ENCODE measurements at places on chromosomes 5 and 9. TPM values are rescaled to one million over a fixed set of nuclear protein-coding genes. Genes with fewer than 3 reads are reported as not detected.

The ARHGEF37 gene
- 3.7 TPM for total RNA-seq

GRCh38 chr5:93141969-93142368, 439.1 kb downstream of the NR2F1-AS1 start:
- H3K36me3 ChIP-seq, result no peaks in the 10 kb centered on the region
- no peaks in the 10 kb centered on the region for H3K27me3 ChIP-seq
- DNase-seq, result no peak
- no peak overlapping the region for H3K4me3 ChIP-seq
- no peak overlapping the region for H3K27ac ChIP-seq
- H3K4me1 ChIP-seq, result no peaks in the 10 kb centered on the region

The LECT2 gene
- total RNA-seq, result not detected

DNA sequence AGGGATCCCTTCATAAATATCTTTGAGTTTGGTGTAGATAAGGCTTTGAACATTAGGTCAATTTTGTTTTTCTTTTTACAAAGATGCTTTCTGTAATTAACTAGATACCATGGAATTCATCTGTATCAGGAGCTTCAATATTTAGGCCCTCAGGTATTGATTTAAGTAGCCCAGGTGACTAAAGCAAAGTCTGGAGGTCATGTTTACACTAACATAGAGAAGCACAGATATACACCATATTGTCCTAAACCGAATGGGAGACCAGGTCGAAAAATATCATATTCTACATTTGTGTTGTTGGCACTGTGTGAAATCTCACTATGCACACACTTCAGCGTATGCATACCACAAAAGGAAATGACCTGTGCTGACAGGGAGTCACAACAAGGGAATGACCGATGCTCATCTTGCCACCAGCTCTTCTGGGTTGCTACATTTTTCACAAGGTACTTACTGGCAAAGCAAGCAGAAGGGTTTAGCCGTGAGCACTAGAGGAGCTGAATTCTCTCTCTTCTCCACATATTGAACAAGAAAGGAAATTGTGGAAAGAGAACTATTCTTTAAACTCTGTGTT, 98.5 kb upstream of the IL7R start:
- peaks cover 4% of the 10 kb centered on the region for H3K36me3 ChIP-seq
- H3K4me1 ChIP-seq, result peaks cover 28% of the 10 kb centered on the region
- no peak overlapping the region for H3K27ac ChIP-seq
- H3K27me3 ChIP-seq, result no peaks in the 10 kb centered on the region
- DNase-seq, result no peak

DNA sequence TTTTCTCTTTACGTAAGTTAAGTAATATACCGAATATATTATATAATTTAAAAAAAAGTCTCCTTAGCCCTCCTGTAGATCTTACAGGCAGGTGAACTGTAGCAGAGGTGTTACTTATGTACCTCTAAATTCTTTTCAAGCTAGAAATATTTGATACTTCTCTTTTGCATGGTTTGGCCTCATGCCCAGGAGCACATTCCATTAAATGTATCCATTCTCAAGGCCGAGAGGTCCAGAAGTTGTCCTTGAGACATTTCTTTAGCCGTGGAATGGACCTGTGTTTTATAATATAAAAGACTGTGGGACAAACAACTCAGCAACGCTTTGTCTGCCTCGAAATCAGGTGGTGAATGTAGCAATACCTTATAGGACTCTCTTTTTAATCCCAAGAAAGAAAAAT, 184.5 kb downstream of the TRIO start:
- H3K36me3 ChIP-seq, result no peaks in the 10 kb centered on the region
- H3K27me3 ChIP-seq, result no peaks in the 10 kb centered on the region
